ENCODE measurements at places on chromosomes 3 and 15.
A peak's percentile ranks its signal among the peaks of the same experiment; 100 is the strongest.

DNA sequence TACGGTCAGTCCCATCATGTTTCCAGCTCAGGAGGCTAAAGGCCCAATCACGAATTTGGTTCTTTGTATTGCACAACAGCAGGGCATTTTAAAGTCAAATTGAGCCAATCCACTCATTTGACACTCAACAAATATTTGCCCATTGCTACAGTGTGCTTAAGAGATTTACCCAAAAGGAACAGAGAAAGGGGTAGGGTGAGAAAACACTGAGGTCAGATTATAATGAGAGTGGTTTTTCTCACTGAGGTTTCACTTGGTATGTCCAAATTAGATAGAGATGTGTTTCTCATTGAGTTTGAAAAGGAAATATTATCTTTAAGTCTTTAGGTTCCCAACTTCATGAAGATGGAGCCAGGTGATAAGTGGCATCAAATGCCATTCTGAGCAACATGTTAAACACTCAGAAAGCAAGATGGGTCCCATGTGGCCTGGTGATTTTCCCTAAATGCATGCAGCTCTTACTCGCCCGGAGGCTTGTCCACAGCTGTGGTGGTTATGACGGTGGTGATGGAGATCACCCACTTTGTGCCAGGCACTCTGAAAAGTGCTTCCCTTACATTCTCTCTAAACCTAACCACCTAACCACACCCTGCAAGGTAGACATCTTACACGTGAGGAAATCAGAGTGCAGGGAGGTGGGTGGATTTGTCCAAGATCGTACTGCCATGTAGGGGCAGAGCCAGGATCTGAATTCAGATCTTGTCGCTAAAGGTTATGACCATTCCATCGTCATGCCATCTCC, 31.2 kb upstream of the USP3 start:
- DNase-seq = no peak

- DNase-seq = peak; percentile 85
These were observed 3.2 kb upstream of the SIN3A start for GRCh38 chr15:75454471-75455378.

DNA sequence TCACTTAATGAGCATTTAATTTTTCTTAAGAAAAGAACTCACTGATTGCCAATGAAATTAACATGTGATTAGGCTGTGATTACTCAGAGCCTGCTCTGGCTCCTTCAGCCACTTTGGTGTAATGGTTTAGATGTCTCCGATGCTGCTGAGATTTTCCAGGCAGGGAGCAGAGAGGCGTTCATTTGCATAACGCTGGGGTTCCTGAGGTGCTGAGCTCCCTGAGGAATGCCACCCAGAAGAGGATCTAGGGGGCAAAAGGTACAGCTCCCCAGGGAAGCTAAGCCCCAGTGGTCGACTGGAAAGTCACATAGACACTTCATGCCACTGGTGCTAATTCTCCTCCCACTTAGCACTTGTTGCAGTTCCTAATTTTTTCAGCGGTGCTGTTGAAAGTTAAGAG, 119.5 kb downstream of the USP13 start:
- DNase-seq = no peak

GRCh38 chr3:111414531-111414930, 127.5 kb upstream of the CD96 start:
- no peak for DNase-seq

DNA sequence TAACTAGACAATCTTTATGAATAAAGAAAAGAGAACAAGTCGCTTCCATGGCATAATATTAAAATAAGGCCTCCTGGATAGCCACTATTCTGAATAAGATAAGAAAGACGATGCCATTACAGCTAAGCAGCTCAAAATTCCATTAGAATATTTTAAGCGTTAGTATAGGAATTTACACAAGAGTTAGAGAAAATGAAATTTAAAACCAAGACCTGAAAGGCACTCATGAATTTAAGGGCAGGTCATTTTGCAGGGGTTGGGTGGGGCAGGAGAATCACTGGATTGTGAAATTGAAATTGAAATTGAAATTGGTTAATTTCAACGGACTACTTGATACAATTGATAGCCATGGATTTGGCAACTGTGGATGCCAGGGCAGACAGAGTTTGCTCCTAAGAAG, 91.8 kb upstream of the GOLGA8J start:
- DNase-seq = no peak

DNA sequence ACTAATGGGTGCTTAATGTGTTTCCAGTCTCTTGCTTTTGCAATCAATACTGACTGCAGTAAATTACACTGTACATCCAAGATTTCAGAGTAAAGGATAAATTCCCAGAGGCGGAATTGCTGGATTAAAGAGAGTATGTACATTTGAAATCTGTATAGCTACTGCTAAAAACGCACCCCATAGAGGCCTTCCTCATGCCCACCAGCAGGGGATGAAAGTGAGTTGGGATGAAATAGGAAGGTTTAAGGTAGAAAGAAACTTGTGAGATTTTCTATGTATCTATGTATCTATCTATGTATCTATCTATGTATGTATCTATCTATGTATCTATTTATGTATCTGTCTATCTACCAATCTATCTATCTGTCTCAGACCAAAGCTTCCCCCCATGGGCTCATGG, 28.4 kb downstream of the TMEM44 start:
- DNase-seq = no peak

DNA sequence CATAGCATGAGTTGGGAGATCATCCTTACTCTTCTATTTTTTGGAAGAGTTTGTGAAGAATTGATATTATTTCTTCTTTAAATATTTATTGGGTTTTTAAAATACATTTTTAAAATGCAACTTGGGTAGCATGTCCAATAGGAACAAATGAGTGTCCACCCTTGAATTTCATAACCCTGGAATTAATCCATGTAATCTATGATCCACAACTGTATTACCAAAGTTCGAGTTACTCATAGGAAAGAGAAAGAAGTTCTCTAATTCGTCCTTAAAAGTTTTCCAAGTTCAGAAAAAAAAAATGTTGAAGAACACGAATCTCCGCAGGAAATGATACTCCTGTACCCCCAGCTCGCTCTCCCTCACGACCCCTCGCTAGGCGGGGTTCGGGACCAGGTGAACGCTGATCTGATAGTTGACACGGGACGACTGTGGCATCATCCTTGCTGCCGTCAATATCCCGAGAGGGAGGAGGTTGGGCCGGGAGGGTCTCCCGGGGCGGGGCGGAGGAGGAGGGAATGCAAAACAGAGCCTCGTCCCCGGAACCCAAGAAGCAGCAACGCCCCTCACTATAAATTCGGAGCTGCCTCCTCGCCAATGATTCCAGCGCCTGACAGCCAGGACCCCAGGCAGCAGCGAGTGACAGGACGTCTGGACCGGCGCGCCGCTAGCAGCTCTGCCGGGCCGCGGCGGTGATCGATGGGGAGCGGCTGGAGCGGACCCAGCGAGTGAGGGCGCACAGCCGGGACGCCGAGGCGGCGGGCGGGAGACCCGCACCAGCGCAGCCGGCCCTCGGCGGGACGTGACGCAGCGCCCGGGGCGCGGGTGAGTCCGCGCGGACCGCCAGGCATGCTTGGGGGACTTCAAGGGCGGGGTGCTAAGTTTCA, at the start of gene AGTR1:
TSS of gene AGTR1 (plus strand) at position 598 of the 884 bp plus-strand sequence. CDS start 43,133 bp downstream, outside the sequence.
- DNase-seq = peak; percentile 85

DNA sequence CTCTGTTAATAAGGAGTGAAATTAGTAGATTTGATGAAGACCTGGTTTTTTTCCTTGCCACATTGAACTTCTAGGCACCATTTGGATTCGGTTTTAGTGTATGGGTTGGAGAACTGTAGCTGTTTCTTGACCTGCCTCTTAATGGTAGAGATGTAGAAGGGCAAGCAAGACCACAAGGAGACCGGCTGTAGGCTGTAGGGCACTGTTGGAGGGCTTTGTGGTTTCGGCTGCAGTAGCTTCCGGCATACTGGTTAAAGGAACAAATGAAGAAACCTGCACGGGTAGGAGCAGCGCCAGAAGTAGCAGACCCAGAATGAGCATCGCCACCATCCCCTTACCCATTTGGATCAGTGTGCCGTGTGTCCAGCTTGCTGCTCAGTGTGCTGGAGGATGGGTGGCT, 7.9 kb downstream of the PCLAF start:
- DNase-seq = no peak

- DNase-seq = no peak
These were observed 101.7 kb downstream of the PPP2R3A start for GRCh38 chr3:136067211-136067610.

DNA sequence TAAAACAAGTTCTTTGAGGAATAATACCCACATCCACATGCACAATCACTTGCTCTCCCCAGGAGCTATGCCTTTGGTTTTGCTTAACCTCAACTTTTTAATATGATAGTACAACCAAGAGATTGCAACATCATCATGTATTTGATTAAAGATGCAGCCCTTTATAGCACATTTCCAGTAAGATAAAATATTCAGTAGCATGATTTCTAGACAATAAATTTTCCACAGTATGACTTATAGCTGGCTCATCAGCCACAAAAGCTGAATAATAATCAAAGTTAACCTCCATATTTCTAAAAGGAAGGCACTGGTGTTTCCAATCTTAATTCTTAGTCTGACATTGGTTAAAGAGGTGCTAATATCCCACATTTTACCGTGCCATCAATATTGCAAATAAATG, 622.5 kb downstream of the TBL1XR1 start:
- no peak for DNase-seq

- no peak for DNase-seq
These were observed 258.9 kb downstream of the FHIT start for GRCh38 chr3:60992395-60992794.

- no peak for DNase-seq
These were observed 40.5 kb upstream of the MITF start for GRCh38 chr3:69698728-69699127.

DNA sequence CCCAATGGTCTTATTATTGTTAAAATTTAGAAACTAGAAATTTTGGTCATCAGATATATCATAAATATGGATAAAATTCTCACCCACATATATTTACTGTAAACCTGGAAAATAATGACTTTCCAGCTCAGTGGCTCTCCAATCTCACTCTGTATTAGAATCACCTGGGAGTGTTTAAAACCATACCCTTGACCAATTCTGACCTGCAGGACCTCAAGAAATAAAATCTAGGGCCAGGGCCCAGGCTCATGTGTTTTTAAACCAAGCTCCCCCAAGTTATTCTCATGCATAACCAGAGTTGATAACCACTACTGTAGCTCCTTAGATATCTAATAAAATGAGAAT, 372.1 kb downstream of the SHQ1 start:
- DNase-seq = no peak

DNA sequence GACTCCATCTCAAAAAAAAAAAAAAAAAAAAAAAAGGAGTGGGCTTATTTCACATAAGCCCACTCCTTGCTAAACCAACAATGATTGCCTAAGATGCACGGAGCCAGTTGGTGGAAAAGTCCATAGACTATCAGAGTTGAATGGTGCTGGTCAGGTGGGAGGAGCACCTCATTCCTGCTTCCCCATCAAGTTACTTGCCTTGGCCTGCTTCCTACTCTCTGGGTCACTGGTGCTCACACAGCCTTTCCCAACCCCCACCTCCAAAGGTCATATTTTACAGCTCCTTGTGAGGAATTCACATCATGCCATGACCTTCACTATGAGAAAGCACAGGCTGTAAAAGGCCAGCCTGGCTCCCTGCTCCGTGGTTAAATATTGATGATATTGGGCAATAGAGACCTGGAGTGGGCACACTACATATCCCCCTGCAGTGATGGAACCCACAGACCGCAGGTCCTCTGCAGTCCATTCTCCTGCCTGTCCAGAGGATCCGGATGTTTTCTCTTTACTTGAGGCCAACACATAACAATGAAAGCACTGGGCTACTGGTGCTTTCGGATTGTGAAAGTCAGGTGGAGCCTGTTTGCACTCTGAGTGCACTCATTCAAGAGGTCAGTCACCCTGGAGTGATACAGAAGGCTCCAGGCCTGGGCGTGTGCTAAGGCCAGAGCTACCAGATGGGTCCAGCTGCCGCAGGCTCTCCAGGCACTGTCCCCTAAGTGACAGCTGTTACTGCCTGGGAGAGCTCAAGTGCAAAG, at the start of gene SLC51B:
TSS of gene SLC51B (plus strand) at position 664 of the 758 bp plus-strand sequence. CDS start 4,618 bp downstream, outside the sequence.
- DNase-seq = no peak

DNA sequence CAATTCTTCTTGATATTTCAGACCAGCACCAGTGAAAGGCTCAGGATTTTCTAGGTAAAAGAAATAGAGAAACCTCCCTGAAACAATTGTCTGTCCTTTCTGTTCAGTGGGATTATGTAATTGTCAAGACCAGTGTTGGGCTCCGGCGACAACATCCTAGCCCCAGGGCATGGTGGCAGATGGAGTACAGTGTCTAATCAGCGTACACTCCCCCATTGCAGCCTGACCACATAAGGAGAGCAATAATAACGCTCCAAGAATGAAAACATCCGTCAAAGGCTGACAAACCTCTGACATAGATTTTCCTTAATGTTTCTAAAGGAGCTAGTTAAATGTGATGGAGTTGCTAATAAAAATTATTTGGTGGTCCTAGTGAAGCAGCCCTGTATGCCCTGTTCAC, 144.6 kb downstream of the EBLN2 start:
- no peak for DNase-seq

DNA sequence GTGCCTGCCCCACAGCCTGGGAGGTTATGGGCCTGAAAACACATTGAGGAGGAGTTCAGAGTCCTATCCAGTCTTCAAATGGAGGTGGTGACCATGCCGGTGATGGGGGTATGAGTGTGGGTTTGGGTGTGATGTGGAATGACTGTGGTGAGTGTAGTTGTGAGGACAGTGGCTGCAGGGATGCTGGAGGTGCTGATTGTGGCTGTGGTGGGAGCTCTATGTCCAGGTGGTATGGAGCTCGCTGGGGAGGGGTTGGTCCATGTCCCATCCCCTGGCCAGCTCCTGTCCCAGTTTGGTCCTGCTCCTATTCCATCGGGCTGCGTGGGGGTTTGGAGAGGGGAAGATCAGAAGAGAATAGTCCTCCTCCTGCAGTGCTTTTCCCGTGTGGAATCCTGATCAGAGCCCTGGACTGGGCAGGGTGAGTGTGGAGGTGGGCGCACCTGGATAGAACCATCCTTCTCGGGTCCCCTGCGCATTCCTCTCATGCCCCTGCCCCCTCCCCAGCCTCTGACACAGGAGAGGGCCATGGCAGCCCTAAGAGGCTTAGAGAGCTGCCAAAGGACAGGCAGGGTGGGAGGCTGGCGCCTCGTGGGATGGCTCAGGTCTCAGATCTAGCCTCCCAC, 23.0 kb upstream of the GOLGA6C start:
- no peak for DNase-seq

GRCh38 chr3:133895208-133896001, at the start of gene RAB6B:
Gene RAB6B, minus strand, starts transcription at chr3:133895882. Its CDS starts 416 bp downstream, at chr3:133895466.
- peak; percentile 81 for DNase-seq

GRCh38 chr15:66126031-66126441, 127.5 kb downstream of the MEGF11 start:
- no peak for DNase-seq

- no peak for DNase-seq
These were observed 23.0 kb downstream of the HES1 start for GRCh38 chr3:194158942-194159439.

- DNase-seq = peak; percentile 42
These were observed 69.7 kb downstream of the SCN5A start for GRCh38 chr3:38579551-38580449.
